Activated CD4-positive, CD25-positive, alpha-beta regulatory T cell (primary cell): ENCODE measurements at places on chromosomes 12 and 14.

- no peak for DNase-seq
Observed at GRCh38 chr12:44874981-44875416, 1.1 kb downstream of the NELL2 start.

GRCh38 chr12:108123402-108123801 lies 5.7 kb upstream of the WSCD2 start:
- no peak for DNase-seq

DNA sequence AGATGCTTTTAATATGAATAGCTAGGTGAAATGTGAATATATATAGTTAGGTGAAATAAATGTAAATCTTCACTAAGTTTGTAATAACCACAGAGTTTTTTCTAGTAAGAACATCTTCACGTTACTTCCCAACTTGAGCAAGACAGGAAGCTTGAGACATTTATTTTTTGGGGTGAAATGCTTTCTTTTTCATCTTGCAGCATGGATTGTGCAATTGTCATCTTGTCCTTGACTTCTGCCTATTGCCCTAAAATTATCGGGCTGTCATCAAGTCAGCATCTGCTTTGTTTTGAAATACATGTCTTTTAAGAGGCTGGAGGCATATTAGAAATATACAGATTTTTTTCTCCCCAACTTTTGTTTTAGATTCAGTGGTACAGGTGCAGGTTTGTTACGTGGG lies 433.9 kb downstream of the PCNX1 start:
- DNase-seq, result no peak

- DNase-seq, result no peak
Observed at GRCh38 chr12:2027351-2027750, 23.1 kb upstream of the DCP1B start.

GRCh38 chr12:4224206-4224889 lies 49.2 kb upstream of the CCND2 start:
- no peak for DNase-seq

- no peak for DNase-seq
Observed at GRCh38 chr14:68548194-68549076, 244.4 kb downstream of the ZFP36L1 start.

DNA sequence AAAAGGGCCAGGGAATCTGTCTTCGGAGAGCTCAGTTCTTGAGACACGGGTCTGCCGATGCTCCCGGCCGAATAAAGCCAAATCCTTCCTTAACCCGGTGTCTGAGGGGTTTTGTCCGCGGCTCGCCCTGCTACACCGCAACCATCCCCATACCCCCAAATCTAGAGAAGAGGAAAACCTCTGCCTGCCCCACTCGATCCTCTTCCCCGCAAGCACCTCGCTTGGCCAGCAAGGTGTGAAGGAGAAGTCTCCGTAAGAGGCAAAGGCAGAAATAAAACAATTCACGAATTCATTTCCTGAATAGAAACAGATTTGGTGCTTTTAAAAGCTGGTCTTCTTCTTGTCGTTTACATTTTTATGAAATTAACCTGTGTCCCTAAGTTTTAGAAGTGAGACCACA lies 67.3 kb upstream of the GALNT9 start:
- no peak for DNase-seq

- DNase-seq, result no peak
Observed at GRCh38 chr12:16726879-16727278, 120.9 kb upstream of the LMO3 start.

- no peak for DNase-seq
Observed at GRCh38 chr12:50746431-50746830, 17.5 kb upstream of the ATF1 start.

GRCh38 chr14:29627137-29627536 lies 300.5 kb downstream of the PRKD1 start:
- DNase-seq, result no peak

DNA sequence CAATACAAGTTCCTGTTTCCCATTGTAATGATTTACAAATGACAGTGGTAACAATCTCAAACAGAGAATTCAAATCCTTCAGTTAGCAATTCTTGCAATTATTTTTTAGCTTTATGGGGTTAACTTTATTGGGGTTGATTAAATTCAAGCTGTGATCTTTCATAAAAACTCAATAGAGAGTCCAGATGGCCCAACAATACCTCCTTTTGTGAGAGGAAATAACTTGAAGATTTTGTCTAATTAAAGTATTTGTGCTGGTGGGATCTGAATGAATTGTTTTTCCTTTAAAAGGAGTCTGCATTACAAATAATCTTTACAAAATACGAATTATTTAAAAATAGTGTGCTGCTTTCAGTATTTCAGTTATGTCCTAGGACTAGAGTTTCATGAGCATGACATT lies 4.4 kb upstream of the ARHGAP5 start:
- DNase-seq, result no peak
